Activated CD4-positive, alpha-beta T cell treated with anti-CD3 and anti-CD28 coated beads for 1 hour (primary cell): ENCODE measurements at places on chromosomes 7 and 10.

DNA sequence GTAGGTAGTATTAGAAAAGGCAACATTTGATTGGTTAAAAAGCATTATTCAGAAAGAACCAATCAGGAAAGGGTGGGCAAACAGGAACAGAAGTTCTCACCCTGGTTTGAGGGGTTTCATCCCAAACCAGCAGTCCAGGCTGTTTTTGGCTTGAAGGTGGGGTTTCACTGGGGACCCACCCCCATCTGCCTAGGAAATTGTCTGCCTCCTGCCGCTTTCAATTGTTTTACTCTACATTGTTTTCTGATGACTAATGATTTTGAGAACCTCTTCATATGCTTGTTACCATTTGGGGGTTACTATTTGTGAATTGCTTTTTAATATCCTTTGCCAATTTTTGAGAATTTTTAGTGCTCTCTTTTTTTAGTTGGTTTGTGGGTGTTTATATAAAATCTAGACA, 3.3 kb upstream of the PCBD1 start:
- no peak for DNase-seq

DNA sequence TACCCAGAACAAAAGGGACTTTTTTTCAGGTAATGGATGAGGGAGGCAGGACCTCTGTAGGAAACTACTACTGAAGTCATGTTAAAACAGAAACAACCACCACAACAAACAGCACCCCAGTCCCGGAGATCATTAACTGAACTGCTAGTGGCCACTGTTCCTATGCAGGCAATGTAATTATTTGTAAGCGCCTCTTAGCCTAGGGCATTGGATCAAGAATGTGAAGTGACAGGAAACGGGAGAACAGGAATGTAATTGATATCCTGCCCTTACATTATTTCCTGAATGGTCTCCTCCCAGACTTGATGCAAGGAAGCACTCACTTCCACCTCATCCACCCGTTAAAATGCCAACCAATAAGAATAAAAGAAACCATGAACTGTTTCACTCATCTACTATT, 16.7 kb upstream of the GAD2 start:
- DNase-seq: no peak

GRCh38 chr7:48755061-48755555, 169.2 kb upstream of the CDC14C start:
- no peak for DNase-seq

DNA sequence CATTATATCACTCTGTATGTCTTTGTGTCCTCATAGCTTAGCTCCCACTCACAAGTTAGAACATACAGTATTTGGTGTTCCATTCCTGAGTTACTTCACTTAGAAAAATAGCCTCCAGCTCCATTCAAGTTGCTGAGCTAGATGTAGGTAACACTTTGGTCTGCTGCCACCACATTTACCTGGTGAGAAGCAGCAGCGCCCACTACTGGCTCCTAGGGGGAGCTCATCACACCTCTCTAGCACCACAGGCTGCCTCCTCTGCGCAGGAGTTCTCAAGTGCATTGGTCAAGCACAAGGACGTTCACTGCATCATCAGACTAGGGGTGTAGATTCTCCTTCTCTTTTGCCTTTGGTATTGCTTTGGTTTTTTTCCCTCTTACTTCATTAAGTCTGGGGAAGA, 530.9 kb upstream of the AUTS2 start:
- no peak for DNase-seq

GRCh38 chr10:127937915-127938463, 31.1 kb downstream of the PTPRE start:
- no peak for DNase-seq

DNA sequence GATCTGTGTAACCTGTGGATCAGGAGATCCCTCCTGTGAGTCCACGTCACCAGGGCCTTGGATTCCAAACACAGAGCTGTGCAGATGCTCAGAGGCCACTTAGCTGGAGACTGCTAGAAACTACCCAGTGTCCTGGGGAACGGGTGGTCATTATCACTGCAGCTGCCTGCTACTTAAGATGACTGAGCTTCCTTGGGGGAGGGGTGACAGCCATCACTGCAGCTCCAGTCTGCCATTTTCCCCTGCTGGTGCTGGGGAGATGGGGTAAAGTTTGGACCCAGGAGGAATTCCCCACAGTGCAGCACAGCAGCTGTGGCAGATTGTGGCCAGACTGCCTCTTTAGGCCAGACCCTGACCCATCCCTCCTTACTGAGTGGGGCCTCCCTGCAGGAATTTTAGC, 78.8 kb upstream of the VOPP1 start:
- DNase-seq: no peak

GRCh38 chr7:43761938-43762692, 3.6 kb downstream of the BLVRA start:
- DNase-seq: no peak

GRCh38 chr10:102962951-102963755, 45.1 kb downstream of the CNNM2 start:
- DNase-seq: no peak

DNA sequence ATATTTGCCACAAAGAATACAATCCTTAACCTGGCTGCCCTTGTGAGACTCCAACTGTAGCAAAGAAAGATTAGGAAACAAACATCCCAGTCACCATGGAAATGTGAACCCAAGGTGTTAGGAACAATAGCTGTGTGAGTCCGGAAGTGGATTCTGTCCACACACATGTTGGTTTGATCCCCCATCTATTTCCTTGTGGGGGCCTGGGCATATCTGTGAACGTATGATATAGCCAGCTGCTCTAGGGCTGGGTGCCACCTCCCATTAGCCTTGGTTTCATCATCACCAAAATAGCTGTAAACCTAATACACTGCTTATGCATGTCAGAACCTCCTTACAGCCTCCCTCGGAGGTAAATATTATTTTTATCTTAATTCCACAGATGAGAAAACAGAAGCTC, 26.4 kb downstream of the GRK5 start:
- no peak for DNase-seq

DNA sequence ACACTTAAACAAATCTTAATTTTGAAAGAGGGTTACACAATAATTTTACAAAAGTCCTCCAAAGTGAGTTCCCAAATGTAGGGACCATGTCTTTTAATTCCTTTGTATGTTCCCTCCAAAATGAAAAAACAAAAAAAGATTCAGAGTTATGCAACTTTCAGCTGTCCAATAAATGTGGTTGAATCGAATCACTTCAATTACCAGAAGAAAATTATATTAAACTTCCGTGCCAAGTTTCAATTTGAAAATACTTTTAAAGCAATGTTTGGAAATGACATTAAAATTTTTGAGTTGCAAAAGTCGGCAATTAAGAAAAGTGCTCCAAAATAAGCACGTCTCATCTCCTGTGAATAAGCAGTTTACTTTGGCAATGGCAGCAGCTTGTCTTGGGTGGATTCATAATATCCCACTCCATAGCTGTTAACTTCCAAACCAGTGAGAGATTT, 60.3 kb upstream of the C1GALT1 start:
- no peak for DNase-seq

- no peak for DNase-seq
Observed at GRCh38 chr10:71811351-71811750, 38.0 kb upstream of the VSIR start.

- DNase-seq: no peak
Observed at GRCh38 chr7:73885975-73886798, 25.2 kb downstream of the TMEM270 start.

DNA sequence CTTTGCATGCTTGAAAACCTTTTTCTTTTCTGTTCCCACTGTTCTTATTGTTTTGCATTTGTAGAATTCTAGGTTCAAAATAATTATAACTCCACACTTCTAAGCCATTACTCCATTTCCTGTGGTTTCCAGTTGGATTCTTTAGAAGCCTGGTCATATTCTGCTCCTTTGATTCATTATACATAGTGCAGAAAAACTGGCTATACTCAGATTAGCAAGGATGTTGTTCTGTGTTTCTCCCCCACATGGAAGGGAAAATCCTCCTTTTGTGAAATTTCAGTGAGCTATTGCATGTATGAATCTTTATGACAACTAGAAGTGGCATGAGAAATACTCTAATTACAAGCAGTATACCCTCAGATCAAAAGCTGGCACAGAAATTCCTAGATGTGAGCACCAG, 79.5 kb downstream of the SLC13A1 start:
- DNase-seq: no peak
